Activated CD4-positive, alpha-beta T cell treated with anti-CD3 and anti-CD28 coated beads for 4 hours (primary cell): ENCODE measurements at places on chromosomes 1 and 21.

DNA sequence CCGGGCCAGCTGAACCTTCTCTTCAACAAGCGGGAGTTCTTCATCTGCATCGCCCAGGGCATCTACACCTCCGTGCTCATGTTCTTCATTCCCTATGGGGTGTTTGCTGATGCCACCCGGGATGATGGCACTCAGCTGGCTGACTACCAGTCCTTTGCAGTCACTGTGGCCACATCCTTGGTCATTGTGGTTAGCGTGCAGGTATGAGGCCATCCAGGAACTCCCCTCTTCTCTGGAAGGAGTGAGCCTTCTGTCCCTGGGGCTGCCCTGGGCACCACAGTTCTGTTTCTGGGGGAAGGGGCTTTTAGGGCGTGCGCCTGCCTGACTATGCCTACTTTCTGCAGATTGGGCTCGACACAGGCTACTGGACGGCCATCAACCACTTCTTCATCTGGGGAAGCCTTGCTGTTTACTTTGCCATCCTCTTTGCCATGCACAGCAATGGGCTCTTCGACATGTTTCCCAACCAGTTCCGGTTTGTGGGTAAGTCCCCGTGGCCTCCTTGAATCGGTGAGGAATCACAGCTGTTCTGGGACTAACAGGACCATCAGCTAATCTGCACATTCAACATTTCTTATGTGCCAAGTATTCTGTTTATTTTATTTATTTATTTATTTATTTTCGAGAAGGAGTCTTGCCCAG lies 21.1 kb downstream of the ATP8B2 start:
- no peak for DNase-seq

DNA sequence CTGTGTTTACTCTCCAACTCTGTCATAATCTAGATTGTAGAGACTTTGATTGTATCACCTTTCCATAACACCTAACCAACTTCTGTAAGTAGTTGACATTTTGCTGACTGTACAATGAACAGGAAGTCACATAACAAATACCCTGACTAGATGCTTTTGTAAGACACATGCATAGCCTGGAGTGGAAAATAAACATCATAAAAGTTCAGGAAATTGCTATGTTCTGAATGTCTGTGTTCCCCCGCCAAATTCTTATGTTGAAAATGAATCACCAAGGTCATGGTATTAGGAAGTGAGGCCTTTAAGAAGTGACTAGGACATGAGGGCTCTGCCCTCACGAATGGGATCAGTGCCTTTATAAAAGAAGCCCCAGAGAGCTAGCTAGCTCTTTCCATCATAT lies 40.4 kb upstream of the ZSWIM5 start:
- DNase-seq: peak; percentile 11

- peak; percentile 18 for DNase-seq
Measured at GRCh38 chr21:43884012-43884860, 19.2 kb downstream of the AGPAT3 start.

DNA sequence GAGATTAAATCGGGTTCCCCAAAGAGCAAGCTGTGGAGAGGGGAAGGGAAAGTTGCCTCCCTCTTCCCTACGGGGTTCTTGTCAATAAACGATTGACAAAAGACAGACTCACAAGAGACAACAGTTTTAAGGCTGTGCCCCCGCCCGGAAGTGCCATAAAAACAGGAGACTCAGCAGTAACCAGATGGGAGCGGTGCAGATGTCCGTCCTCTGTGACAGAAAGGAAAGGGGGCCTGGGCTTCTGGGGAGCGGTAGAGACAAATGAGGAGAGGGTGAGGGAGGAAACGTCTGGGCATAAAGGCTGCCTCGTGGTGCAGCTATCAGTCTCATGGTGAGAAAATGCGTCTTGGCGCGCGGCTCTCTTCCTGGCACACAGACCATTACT lies 5.9 kb downstream of the TP73 start:
- DNase-seq: no peak

DNA sequence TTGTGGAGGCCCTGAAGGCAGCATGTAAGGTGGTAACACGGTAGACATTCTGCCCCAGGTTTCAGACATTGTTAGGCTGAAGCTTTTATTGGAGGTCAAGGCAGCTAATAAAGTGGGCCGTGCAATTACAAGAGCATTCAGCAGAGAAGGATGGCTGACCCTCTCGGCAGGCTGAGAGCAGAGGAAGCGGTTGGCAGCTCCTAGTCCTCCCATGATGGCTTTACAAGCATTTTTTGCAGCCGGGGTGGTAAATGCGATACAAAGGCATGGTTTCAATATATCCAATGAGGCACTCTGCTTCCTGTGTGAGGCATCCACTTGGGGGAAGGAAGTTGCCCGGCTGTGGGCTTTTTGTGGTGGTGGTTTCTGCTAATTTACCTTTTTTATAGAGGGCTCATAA lies 14.6 kb downstream of the KIF26B start:
- DNase-seq: no peak

DNA sequence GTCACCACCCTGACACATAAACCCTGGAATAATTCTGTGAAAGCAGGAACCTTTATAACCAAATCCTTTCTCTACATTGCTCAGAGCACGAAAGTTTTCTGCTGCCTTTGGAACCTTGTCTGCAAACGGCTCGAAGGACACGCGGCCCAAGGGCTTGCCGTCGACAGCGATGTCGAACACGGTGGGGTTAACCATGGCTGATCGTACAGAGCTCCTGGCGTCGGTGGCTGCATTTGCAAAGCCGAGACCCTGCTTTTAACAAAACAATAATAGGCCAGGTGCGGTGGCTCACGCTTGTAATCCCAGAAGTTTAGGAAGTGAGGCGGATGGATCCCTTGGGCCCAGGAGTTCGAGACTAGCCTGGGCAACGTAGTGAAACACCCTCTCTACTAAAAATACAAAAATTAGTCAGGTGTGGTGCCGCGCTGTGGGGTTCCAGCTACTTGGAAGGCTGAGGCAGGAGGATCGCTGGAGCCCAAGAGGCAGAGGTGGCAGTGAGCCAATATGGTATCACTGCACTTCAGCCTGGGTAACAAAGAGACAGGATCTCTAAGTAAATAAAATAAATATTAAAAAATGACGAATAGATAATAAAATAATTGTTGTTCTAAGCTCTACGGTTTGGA lies 2.2 kb upstream of the EIF2B3 start:
- no peak for DNase-seq
